ENCODE measurements at places on chromosomes 5 and 9.

DNA sequence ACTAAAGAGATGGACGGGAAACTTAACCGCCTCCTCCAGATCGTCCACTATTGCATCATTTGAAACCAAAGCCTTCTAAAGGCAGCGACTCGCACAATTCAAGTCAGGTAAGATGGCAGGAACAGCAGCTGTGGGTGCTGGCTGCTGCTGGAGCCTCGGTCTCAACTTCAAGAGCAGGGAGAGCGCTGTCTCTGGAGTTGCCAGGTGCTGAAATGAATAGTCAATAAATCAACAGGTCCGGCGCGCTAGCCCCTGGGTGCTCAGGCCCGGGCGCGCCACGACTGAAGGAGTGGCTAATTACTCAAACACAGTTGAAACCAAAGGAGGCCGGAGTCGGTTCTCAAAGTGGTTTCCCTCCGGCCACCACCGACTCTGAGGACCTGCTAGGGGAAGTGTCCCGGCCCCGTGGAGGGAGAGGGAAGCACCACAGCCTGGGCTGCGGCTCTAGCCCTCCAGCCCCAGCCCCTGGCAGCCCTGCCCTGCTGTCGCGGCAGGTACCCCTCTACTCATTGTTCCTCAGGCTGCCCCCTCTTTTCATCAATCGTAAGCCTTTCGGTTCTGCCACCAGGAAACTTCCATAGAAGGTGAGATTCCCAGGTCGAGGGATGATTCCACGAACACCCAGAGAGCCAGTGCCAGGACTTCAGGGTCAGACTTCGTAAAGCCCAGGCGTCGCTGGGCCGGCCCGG lies 804 bp downstream of the TTC39B start:
- no peak for DNase-seq

- no peak for DNase-seq
Observed at GRCh38 chr9:70614786-70615463, 200.5 kb upstream of the KLF9 start.

- no peak for DNase-seq
Observed at GRCh38 chr9:21542787-21543186, 60.7 kb upstream of the IFNE start.

DNA sequence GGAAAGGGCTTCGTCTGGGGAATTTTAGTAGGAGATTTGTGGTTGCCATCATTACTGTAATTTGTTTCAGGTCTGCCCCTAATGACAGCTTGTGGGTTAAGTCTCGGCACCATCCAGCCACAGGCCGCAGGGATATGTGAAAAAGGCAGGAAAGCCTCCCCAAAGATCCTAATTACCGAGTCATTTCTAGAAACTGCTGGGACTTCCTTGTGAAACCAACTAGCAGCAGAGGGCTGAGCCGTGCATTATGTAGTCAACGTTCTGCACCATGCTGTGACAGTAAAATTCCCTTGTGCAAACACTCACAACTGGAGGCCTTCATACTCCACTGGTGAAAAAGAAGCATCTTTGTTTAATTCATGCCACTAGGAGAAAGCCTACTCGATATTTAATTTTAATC lies 230.3 kb downstream of the MPDZ start:
- DNase-seq = no peak

DNA sequence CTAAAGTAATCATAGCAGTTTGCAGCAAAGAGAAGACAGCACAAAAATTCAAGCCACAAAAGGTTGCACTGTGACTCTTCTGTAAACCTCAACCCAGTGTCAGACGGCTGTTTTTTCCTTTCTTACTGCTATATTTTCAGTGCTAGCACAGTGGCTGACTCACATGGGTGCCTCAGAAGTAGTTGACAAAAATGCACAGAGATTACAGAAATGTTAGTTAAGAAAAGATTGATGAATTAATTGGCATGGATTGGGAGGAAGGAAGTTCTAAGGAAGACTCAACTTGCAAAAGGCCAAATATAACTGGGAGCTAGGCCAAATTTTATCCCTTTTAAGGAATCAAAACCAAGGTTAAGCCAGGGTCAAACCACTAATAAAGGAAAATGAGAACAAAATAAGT lies 43.7 kb upstream of the ITGA1 start:
- no peak for DNase-seq

DNA sequence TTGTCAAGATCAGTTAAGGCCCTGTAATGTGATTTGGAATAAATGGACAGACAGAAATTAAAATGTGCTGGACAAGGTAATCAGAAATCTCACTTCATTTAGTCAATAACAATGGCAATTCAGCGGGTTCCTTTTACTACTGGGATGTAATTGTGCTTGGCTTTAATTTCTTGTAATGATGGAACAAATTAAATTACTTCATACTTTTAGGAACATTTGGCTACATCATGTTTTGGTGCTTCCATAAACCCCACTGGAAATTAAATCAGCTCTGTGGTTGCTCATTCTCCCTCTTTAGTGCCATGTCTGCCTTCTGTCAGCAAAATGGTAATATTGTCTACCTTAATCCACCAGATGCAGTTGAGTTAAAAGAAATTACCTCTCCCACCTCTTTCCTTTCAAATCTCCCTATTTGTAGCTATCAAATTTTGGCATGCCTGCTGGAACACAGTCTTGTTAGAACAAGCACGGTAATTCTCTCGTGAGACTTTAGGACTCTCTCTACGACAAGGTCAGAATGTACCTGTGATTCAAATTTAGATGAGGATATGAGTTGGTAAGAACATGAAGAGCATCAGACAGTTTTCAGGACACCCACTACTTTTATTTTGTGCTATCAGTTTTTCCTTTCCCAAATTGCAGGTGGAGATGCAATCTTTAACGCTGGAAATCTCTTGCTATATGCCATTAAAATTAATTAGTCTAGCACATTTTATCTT lies 476.3 kb downstream of the RAB3C start:
- no peak for DNase-seq

- DNase-seq = no peak
Observed at GRCh38 chr5:20276061-20276958, 288.3 kb upstream of the CDH18 start.

DNA sequence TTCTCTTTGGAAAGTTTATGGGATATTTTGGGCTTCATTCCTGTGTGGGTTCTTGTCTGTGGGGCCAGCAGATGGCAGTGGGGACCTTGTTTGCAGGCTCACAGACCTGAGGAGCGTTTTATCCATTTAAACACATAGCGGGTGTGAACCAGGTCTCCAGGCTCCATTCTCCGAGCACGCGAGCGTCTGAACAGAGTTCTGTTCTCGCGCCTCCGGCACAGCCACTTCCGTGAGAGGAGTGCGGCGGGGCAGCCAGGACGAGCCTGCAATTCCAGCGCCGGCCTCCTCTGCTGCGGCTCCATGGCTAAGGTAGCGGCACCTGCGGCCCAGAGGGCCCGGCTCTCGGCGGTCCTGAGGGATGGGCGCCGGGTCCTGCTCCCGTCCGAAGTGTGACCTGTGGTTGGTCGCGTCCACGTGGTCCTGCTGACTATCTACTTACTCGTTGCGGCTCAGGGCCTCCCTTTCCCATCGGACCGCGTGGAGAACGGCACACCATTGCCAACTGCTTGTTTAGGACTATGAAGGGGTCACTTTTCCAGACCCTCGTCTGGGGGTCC lies 7.3 kb downstream of the NRARP start:
- DNase-seq = no peak

Measured in NT2/D1 (cell line).